ENCODE measurements at places on chromosomes 3 and 15.

DNA sequence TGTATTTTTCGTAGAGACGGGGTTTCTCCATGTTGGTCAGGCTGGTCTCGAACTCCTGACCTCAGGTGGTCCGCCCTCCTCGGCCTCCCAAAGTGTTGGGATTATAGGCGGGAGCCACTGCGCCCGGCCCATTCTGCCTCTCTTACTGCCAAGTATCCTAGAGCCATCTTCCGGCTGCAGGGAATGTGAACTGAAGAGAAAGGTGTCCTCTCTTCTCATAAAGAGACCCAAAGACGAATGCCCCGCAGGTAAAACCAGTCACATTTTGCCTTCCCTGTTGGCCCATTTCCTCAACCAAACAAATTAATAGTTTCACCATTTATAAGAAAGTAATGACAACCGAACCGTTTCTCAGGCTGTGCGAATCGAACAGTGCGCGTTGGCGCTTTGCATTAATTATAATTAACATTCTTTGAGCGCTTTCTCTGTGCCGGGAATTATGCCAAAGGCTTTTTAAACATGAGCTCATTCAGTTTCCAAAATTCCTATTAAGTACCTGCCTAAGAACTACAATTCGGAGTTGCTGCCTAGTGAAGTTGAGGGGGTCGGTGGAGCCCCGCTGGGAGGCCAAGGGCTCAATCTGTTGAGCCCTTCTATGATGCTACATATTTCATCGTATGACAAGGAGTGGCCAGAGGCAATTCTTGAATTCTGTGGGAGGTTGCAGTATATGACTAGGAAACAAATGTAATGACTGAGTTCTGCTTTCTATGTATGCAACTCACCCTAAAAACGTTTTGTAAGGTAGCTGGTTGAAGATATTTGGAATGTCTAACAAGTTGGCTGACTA is 819 bp upstream of the RPL24 start:
- peak; percentile 62 for DNase-seq

GRCh38 chr3:27585429-27585828 is 101.2 kb upstream of the SLC4A7 start:
- DNase-seq = no peak

DNA sequence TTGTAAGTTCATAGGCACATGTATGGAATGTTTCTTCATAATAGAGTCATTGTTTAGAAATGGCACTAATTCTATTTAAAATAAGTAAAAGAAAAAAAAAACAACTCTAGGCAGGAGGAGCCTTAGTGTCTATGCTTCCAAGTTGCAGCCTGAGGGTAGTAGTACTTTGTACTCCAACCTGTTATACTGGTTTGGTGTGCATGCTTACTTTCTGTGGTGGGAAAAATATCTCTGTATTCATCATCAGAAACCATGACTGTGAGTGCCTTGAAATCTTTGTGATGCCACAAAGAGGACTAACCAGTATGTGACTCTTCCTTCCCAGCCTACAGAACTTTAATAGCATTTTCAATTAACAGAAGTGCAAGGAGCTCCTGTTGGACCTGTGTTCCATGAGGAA is 4.4 kb downstream of the NAALADL2 start:
- DNase-seq = no peak

DNA sequence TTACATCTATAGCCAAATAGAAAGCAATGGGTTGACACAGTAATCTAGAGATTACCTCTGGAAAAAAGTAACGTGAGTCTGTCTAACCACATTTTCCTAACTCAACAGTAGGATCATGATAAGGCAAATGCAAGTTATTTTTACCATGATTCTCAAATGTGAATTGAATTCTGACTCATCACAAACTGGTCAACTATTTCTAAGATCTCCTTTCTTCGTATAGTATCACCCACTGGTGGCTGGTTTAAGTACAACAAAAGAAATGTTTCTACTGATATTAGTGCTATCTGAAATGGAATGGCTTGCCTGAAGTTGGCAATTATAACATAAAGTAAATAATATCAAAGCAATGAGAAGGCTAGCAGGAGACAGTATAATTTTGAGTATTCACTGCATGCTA is 102.2 kb downstream of the ABI3BP start:
- peak; percentile 15 for DNase-seq

GRCh38 chr3:45777746-45778386 is 18.5 kb downstream of the SLC6A20 start:
- DNase-seq = no peak

DNA sequence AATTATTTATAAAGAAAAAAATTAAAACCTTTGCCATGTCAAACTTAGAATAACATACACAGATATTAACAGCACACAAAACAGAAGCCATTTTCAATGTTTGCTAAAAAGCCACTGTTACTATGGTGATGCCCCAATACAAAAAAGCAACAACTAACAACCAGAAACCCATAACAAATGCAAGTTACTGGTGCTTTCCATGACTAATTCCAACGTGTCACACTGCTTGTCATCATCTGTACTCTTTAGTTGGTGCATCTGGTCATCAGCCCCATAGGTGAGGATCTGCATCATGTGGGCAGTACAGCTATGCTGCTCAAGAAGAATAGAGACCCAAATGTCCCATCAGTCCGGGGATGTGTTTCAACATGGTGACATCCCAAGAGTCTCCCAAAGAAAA is 52.8 kb downstream of the ATP8B4 start:
- peak; percentile 53 for DNase-seq

DNA sequence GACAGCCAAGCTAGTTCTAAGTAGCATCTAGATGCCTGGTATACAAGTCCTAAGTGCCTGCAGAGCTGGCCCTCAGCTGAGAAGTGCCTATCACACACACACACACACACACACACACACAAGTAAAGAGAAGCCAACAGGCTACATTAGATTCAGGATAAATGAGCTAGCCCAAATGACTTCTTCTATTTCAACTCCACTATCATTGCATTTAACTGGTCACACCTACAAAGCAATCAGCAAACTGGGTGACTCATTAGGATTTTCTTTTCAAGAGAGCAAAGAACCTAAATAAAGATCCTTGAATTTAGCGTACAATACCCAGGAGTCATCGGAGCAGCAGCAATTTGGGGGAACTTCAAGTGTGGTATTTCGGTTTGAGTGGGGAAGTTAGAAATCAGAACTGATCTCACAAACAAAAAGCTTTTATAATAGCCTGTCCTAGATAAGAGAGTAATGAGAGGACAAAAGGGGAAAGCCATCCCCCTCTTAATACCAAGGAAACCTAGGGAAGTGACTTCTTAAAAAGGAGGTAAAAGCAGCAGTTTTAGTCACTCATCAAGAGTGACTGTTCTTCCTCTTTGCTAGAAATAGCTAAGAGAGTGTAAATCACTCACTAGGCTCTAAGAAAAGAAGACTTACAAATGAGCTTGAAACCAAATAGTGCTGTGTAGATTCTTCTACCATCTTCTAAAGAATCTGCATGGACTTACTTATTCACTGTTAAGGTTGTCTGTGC is 112.7 kb downstream of the TNIK start:
- peak; percentile 91 for DNase-seq

DNA sequence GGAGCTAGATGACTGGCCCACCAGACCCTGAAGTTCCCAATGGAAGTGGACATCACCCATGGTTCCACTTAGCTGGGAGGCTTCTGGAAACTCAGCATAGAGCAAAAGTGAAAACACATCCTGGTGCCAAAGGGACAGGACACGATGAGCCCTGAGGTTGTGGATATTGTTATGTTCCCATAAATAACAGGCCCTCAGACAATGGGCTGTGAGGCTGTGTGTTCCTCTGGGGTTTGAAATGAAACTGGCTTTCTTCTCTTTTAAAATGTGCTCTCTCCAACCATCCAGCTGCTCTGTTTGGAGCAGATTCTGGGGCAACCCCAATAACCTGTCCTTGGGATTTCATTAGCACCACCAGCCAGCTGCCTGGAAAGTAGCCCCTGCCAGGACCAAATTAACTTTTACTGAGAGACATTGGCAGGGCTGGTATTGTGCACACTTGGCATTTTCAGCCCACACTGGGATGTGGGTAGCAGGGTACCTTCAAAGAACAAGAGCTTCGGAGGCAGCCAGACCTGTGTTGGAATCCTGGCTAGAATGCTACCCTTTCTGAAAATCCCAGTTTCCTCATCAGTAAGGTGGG is 97.5 kb downstream of the DNAJB8 start:
- no peak for DNase-seq

DNA sequence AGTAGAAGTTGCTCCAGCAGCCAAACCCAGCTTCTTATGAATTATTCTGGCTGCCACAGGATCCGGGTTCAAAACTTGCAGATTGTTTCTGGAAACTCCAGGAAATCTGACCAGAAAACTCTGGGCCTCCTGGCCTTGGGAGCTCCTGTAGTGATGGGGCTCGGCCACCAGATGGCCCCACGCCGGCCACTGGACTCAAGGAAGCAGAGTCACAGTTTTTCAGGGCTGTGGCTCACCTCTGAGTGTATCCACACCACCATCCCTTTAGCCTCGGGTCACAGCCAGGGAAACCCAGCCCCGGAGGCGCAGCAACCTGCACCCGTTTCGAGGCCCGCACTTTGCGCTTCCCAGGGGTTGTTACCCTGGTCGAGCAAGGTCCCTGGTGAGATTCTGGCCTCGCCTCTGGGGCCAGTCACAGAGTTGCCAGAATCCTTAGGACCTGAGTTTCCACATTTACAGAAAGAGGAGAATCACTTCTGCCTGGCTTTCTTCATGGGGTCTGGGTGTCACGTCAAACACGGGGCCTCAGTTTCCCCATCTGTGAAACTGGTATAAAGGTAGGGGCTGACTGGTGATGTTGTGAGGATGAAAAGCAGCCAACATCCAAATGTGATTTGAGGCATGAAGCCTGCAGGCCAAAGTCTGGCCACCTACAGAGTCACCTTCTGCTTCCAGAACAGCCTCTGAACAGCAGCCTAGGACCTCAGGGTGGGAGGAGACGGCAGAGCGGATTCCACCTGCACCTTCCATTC is 53.5 kb upstream of the LCTL start:
- DNase-seq = peak; percentile 58

DNA sequence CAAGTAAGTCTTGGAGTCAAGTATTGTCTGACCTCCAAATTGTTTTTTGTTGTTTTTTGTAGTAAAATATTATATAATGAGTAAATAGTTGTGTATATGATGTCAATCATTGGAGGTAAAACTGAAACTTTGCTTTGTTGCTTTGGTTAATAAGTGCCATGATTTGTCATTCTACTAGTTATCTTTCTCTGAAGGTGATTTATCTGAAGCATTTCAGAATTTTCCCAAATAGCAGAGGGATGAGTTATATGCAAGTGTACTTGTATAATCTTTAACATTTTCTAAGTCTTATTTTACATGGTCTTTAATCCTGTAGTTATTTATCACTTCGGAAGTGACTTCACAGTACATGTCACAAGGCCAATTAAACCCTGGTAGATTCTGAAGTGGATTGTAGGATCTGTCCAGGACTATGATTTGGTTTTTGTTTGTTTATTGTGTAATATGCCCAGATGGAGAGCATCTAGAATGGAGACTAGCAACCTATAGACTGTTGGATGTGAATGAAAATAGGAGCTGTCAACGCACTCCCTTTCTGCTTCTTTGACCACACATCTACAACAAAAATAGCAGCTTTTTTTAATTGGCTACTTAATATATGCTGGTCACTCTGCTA is 93.1 kb upstream of the SAMMSON start:
- no peak for DNase-seq

DNA sequence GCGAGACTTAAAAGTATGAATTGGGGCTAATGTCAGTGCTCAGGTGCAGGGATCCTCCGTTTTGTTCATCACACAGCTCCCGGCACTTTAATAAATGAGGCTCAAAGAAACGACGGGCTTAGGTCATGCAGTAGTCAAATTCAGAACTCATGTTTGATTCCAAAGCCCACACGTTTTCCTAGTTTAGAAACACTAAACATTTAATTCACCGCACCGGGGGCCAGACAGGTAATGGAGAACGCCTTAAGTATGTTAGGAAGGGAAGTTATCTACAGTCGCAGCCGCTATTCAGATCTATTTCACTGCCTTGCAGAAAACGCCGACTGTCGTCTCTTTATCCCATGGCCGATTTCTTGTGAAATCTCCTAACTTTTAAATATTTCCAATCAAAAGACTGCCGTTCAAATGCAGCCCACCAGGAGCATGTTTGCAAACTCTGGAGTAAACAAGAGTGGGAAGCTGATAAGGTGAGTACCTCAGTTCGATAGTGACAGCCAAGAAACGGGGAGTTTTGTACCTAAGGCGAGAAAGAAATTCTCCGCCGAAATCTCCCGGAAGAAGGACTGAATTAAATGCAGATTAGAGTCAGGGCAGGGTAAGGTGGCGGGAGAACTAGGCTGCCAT is 569 bp downstream of the HIGD2B start:
- DNase-seq = no peak

GRCh38 chr15:55250941-55251340 is 38.7 kb downstream of the RAB27A start:
- DNase-seq = no peak

GRCh38 chr3:195035345-195036202 is 235.4 kb downstream of the XXYLT1 start:
- no peak for DNase-seq

GRCh38 chr3:138049157-138049919 is 39.4 kb downstream of the CLDN18 start:
- DNase-seq = no peak

GRCh38 chr15:95919460-95919859 is 411.0 kb upstream of the NR2F2 start:
- no peak for DNase-seq

- no peak for DNase-seq
Measured at GRCh38 chr15:70522323-70522966, 240.9 kb downstream of the UACA start.

- DNase-seq = no peak
Measured at GRCh38 chr3:99425930-99426329, 212.5 kb upstream of the COL8A1 start.

DNA sequence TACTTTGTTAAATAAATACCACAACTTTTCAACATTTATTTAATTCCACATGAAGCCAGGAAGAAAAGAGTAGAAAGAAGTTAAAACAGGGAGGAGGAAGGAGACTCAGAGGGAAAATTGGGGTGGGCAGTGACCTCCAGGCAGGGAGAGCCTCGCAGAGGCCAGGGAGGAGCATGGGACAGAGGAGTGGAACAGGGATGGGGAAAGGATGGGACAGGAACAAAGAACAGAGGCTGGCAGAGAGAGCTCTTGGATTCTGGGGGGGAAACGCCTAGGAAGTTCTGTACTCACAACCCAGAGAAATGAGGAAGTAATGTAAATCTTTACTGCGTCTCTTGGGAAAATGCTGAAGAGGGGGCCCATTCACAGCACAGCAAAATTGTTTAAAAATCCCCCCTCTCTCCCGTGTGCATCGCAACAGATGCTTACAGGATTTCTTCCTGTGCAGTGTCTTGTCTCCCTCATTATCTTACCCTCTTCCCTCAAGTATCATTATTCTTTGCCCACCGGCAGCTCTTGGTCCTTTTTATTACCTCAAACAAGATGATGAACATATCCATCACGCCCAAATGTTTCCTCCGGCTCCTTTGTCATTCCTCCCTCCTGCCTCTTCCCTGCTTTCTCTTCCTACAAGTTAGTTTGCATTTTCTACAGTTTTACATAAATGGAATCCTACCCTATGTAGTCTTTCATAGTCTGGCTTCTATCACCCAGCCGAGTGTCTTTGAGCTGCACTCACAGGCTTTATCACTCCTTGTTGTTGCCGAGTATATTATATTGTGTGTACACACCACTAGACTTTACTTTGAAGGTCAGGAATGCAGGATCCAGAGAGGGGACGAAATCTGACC is 65.5 kb downstream of the ARHGAP31 start:
- DNase-seq = peak; percentile 28

- DNase-seq = no peak
Measured at GRCh38 chr3:132661101-132661500, 972 bp downstream of the UBA5 start.
